ENCODE measurements at places on chromosomes 11 and 22.

GRCh38 chr11:27472398-27473016 is at the start of gene LGR4:
LGR4 (minus strand) TSS chr11:27472790; CDS start chr11:27472302, 488 bp downstream.
- DNase-seq, result peak; percentile 64

DNA sequence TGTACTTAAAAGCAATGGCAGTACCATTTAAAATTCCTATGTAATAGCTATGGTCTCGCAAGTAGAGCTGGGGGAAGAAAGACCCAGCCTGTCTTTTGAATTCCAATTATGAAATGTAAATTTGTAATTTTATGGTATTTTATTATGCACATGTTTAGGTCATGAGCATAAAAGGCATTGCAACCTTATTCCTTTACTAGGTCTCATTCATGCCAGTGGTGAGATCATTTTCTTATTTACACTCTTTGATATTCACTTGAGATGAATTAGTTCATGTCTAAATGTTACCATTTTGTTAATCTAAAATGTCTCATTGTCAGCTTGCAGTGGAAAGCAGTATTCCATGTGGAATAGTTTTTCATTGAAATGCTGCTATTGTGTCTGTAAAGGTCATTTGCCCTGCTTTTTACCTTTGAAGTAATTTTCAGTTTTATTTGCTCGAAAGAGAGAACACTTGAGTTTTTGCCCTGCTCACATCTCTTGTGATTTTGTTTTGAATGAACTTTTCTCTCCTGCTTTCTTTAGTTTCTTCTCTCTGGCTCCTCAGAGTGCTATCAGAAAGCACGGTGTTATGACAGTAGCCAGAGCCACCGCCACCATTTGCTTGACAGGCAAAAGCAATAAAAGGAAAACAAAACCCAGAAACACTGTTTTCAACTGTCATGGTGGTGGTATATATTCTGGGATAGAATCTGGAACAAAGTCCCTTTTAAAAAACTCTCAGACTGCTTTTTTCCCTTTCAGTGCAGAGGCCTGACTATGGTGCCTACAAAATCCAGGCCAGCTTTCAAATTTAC is 37.2 kb upstream of the RAG2 start:
- DNase-seq, result no peak

DNA sequence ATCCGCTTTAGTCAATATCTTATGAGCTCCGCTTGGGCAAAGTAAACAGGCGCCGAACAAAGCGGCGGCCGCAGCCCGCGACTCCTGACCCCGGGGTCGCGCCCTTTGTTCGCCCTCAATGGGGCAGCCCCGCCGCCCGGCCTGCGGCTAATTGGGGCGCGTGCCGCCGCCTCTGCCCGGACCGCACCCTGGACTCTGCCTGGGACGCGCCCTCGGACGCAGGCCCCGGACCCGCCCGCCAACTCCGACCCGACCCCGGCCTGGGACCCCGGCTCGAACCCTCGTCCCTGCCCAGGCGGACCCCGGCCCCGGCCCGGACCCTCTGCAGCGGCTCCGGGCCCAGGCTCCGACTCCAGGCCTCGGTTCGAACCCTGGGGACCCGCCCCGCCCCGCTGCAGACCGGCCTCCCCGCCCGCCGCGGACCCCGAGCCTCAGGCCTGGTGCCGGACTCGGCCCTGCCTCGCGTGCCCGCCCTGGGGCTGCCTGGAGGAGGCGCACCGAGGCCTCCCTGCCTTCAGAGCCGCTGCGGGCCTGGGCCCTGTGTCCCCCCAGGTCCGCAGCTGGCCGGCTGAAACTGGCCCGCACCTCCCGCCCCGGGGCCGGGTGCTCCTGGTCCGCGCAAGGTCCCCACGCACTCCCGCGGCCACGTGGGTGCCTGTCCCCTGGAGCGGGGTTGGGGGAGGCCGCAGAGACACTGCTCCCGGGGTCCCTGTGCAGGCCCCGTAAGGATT is 84.7 kb upstream of the WNT7B start:
- no peak for DNase-seq

- DNase-seq, result peak; percentile 26
Observed at GRCh38 chr22:29040385-29041275, 21.0 kb downstream of the C22orf31 start.

DNA sequence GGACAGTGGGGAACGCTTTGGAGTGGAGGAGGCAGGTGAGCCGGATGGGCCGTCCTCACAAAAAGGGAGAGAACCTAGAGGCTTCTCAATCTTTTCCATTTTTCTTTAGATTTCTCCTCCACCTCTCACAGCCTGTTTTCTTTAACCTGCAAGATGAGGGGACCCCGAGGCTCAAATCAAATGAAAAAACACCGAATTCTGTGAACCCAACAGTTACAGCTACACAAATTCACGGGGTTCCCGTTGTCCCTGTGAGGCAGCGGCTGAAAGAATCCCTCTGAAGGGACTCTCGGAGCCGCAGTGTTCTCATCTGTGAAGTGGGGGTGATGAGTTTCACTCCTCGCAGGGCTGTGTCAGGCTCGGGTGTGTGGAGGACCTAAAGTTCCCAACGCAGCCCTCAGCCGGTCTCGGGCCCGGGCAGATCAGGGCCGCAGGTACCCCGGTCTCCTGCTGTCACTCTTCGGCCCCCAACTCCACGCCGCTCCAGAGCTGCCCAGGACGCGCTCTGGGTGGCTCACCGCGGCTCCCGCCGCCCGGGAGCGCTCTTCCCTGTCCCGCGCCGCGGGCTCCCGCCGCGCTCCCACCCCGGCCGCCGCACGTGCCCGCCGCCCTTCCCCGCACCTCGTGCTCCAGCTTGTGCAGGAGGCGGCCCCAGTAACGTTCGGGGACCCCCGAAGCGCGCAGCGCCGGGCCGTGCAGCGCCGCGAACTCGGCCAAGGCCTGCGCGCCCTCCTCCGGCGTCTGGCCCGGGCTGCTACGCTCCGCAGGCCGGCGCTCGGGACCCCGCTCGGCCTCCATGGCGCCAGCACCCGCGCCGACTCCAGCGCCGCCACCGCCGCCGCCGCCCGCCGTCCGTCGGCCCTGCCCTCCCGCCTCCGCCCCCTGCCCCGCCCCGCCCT is at the start of gene TTLL12:
TTLL12 (minus strand) TSS at position 863 of the 899 bp plus-strand sequence; CDS start at position 798, 65 bp downstream.
- peak; percentile 71 for DNase-seq

- DNase-seq, result no peak
Observed at GRCh38 chr11:12540913-12541582, 133.2 kb upstream of the TEAD1 start.

- DNase-seq, result no peak
Observed at GRCh38 chr11:10360835-10361234, 56.0 kb downstream of the ADM start.

DNA sequence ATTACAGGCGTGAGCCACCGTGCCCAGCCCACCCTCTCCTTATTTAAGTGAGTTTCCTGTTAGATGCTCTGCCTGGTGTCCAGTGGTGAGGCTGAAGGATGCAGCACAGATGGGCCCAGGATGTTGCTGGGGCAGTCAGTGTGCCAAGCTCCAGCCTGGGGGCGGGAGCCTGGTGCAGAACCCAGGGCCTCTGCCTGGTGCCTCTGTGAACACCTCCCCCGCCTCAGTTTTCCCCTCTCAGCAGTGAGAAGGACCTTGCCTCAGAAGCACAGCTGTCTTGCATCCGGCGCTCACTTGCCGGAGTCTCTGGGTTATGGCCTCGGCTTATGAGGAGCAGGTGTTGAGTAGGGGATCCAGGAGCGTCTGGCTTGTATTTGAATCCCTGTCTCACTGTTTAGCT is 116.2 kb downstream of the KIAA1671 start:
- DNase-seq, result peak; percentile 60

DNA sequence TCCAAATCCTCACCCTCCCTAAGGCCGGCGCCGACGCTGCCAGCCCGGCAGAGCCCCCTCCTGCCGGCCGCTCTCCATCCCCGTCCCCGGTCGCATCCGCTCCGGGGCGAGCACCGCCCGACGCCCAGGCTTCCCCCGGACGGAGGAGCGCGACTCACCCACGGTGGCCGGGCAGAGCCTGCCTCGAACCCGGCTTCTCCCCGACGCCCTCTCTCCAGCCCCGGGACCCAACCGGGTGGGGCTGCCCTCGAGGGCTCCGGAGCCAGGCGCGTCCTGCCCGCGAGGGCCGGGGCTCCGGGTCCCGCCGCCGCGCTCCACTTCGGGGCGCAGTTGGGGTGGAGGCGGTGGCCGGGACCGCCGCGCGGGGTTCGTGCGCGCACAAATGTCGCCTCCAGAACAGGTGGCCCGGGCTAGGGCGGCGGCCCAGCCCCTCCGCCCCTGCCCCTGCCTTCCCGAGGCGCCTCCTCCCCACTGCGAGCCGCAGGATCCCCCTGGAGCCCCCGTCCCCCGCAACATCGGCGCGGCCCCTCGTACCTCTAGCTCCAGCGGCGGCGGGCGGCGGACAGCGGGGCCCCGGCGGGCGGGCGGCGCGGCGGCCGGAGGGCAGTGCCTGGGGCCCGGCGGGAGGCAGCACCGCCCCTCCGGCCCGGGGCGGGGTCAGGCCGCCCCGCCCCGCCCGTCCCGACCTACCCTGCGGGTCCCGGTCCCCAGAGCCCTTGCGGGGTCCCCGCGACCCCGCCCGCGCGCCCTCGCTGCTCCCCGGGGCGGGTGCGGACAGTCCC is at the start of gene A4GALT:
A4GALT (minus strand) TSS at position 608 of the 782 bp plus-strand sequence. CDS start 26,919 bp downstream, outside the sequence.
- DNase-seq, result peak; percentile 22

DNA sequence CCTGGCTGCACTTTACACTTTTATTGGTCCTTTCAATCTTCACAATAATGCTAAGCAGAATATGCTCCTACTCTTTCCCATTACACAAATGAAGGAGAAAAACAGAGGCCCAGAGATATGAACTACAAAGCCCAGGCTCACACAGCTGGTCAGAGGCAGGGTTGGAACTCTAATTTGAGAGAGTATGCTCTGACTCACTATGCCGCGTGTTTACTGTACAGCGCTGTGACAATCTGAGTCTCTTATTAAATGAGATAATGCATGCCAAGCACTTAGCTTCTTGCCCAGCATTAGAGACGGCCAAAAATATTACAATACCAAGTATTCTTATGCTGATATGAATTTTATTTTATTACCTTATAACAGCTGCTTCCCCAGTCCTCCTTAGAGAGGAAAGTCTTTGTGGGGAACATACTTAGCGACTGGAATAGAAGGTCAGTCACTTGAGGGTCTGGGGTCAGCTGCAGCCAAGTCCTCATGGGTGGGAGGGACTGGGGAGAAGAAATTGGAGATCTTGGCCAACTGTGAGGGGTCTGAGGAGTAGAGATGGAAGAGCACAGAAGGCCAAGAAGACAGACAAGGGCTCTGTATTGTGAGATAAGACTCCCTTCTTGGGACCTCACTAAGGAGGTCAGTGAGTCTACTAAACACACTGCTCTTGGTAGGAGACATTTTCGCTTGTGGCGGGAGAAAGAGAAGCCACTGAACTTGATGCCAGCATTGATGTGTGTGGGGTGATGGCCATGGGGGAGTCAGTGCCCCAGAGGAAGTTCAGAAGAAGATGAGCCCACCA is 150.8 kb upstream of the TIMP3 start:
- no peak for DNase-seq

DNA sequence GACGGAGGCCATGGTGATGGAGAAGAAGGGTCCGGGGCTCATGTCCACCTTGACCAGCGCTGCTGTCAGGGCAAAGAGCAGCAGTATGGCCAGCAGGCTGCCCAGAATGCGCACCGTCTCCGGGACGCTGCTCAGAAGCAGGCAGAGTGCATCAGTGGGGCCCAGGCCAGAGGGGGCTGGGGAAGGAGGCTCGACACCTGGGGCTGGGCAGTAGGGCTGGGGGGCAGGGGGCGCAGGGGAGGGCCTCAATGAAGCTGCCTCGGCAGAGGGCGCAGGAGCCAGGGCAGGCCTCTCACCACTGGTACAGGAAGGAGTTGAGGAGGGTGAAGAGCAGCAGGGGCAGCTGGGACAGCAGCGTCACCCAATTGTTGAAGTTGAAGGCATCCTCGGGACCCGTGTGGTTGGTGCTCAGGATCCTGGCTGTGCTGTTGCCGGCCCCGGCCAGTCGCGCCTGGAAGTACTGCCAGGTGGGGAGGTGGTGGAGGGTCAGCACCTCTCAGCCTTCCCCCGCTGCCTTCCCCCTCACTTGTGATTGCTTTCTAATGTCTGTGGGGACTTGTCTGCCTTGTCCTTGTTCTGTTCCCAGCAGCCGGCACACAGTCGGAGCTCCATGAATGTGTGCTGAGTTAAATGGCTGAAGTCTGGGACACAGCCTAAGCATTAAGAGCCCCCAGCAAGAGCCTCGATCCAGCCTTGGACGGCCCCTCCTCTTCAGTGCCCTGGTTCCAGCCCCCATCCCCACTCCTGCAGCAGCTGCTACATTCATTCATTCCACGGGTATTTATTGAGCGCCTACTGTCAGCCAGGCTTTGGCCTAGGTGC is 2.3 kb downstream of the SLC29A2 start:
- no peak for DNase-seq

GRCh38 chr11:85874265-85874664 is 19.1 kb downstream of the CCDC83 start:
- DNase-seq, result no peak

- peak; percentile 91 for DNase-seq
Observed at GRCh38 chr11:61899146-61899841, 7.9 kb upstream of the FADS3 start.

- DNase-seq, result no peak
Observed at GRCh38 chr11:130848361-130849214, 67.7 kb downstream of the SNX19 start.

DNA sequence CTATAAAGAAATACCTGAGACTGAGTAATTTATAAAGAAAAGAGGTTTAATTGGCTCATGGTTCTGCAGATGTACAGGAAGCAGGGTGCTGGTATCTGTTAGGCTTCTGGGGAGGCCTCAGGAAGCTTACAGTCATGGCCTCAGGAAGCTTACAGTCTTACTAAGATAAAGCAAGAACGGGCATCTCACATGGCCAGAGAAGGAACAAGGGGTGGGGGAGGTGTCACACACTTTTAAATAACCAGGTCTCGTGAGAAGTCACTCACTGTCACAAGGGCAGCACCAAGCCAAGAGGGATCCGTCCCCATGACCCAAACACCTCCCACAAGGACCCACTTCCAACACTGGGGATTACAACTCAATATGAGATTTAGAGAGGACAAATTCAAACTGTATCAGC is 192.8 kb upstream of the B3GAT1 start:
- no peak for DNase-seq

DNA sequence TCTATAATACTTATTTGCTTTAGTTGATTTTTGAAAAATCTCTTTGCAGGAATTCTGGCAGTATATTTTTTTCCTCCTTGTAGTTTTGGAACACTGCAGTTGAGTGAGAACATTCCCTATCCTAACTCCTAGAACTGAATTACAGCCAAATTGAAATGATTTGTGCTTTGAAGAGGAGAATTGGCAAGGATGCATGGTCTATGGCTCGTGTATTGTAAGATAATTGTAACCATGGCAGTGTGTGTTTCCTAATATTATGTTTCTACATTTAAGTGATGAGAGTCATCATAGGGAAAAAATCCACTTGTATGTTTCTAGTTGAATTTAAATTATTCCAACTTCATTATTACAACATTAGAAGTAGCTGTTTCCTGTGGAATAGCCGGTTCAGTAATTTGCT is 80.9 kb upstream of the MYO18B start:
- DNase-seq, result no peak

- DNase-seq, result peak; percentile 94
Observed at GRCh38 chr22:36506637-36507517, at the start of gene FOXRED2. FOXRED2 (minus strand) TSS chr22:36507040; CDS start chr22:36506422, 618 bp downstream.

GRCh38 chr11:94130298-94131046 is 1.8 kb downstream of the PANX1 start:
- no peak for DNase-seq

- DNase-seq, result no peak
Observed at GRCh38 chr11:78196661-78197091, 8.0 kb downstream of the USP35 start.

Data from activated naive CD8-positive, alpha-beta T cell treated with anti-CD3 and anti-CD28 coated beads for 36 hours (primary cell).